ENCODE measurements at places on chromosomes 4 and X.

- DNase-seq = no peak
These were observed 24.2 kb downstream of the BCOR start for GRCh38 chrX:40073439-40074054.

DNA sequence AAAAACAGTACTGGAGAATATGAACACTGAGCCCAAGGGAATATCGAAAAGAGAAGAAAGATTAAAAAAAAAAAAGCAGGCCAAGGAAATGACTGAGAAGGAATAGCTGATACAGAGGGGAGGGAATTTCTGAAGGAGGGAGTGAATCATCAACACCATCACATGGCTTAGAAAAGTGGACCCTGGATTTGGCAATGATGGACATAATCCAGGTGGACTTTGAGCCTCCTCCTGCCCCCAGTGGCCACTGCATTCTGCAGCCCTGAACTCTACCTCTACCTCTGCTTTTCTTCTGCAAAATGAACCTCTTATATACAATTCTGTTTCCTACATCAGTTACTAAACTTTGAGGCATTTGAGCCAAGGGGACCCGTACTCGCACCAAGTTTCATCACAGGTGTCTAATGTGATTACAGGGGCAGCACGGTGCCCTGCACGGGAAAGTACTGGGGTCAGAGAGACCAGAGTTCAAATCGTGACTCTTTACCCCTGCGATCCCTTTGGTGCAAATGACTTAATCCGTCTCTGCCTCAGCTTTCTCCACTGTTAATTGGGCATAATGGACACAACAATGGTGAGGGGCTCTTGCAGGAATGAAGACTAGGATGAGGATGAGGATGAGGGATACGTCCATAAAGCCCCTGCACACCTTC is 1.1 kb downstream of the OCIAD2 start:
- DNase-seq = no peak

DNA sequence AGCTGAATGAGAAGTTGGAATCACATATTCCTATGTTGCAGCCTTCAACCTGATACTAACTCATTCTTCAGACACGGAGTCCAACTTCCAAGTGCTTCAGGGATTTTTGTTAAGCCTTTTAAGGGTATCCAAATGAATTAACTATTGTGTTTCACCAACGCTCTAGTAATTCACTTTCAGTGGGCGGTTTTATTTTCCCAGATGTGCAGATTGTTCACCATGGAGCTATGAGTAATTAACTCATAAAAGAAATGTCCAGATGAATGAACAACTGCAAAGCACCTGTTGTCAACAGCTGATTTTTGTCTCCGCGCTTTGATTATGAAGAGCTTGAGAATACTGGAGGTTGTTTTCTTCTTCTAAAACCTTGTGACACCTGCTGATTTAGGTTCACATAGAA is 187.6 kb downstream of the CBR4 start:
- DNase-seq = no peak

GRCh38 chr4:86938771-86939520 is 4.1 kb downstream of the AFF1 start:
- no peak for DNase-seq

GRCh38 chrX:124392794-124393193 is 46.4 kb downstream of the SH2D1A start:
- no peak for DNase-seq

DNA sequence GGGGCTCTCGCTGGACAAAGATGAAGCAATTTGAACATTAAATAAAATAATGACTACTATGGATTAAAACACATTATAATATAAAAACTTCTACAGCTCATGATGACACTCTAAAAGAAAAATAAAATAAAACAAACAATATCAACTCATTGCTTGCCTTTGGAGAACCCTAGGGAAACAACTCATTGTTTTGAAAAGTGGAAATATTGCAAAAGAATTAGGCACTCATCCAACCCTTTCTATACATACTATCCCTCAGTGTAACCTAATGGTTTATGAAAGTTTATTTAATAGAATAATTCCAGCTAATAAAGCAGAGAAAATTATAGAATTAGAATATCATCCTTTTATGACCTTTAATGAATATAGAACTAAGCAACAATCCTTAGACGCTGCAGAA is 718 bp downstream of the RAB40A start:
- DNase-seq = no peak

- DNase-seq = no peak
These were observed 69.8 kb downstream of the DTHD1 start for GRCh38 chr4:36351082-36351666.

- no peak for DNase-seq
These were observed 126.3 kb downstream of the RAPGEF2 start for GRCh38 chr4:159229164-159229563.

- no peak for DNase-seq
These were observed 16.2 kb downstream of the ANXA5 start for GRCh38 chr4:121680571-121680970.

- DNase-seq = no peak
These were observed 248.2 kb upstream of the TEX13A start for GRCh38 chrX:105468741-105469140.

- no peak for DNase-seq
These were observed 54.3 kb downstream of the IGFBP7 start for GRCh38 chr4:57055886-57056285.

DNA sequence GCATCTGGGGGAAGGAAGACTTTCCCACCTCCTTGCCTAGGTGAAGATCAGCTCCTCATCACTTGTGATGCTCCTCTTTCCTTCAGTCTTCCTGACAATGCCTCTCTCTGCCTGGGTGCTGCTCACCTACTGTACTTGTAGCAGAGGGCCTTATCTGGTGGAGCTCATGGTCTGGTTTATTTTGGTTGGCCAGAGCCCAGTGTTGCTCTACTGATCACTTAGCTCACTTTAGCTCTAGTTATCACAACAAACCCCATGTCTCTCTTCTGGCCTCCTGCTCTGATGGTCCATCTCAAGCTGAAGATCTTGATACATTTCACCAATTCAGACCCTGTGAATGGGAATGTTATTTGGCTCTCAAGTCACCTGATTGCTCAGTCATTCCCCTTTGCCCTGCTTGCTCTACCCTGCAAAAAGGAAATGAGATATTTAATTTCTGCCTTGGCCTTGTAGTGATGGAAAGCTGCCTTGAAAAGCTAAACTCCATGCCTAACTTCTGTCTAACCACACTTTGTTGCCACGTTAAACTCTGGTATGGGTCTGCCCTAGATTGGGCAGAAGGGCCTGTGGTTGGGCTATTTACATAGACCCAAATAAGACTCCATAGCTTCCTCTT is 30.3 kb upstream of the ADH1C start:
- no peak for DNase-seq

GRCh38 chrX:144637731-144638130 is 609.6 kb upstream of the SPANXN1 start:
- DNase-seq = no peak

- no peak for DNase-seq
These were observed 47.8 kb downstream of the DCUN1D4 start for GRCh38 chr4:51890760-51891159.

DNA sequence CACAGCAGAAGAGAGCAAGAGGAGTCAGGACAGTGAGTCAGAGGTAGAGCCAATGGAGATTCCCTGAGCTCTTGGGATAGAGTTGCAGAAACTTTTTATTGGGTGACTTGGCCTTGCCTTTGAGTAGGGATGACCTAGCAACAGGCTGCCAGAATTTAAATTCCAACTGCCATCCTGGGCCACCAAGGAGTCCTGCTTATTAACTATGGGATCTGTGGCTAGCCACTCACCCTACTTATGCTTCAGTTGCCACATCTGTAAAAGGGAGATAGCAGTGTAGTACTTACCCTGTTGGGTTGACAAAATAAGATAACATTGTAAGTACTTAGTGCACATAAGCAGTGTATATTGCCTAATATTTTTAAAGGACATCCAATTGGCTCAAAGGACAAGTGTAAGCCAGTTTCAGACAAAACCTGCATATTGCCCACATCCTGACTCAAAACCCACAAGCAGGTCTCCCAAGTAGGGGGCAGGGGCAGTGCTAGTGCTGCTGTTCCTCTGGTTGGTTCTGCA is 43.5 kb upstream of the TMEM164 start:
- no peak for DNase-seq

DNA sequence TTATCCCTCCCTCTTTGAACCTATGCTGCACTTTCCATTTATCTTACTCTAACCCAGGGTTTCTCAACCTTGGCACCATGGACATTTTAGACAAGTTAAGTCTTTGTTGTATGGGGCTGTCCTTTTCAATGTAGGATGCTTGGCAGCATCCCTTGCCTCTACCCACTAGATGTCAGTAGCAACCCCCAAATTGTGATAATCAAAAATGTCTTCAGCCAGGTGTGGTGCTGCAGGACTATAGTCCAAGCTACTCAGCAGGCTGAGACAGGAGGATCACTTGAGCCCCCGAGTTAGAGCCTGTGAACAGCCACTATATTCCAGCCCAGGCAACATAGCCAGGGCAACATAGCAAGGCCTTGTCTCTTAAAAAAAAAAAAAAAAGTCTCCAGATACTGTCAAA is 7.0 kb downstream of the LRCH2 start:
- DNase-seq = no peak

DNA sequence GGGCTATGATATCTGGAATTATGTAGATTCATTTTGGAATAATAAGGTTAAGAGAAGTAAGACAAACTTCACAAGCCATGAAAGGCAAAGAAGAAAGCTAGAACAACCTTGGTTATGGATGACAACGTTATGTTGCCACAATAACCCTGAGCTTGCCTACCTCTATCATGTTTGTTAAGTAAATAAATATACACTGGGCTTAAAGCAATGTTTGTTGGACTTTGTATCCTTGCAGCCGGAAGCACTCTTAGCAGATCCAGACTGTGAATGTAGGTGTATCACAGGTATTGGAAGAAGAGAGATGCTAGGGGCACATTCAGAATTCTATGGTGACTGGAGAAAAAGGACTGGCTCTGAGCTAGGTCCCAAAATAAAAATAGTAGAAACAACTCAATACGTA is 214.4 kb downstream of the HS3ST1 start:
- DNase-seq = no peak

- DNase-seq = no peak
These were observed 42.0 kb downstream of the IRF2 start for GRCh38 chr4:184432127-184432922.

- DNase-seq = no peak
These were observed 354.1 kb upstream of the DIPK2B start for GRCh38 chrX:45554736-45555135.

GRCh38 chr4:140645614-140646412 is 77.1 kb upstream of the UCP1 start:
- no peak for DNase-seq

DNA sequence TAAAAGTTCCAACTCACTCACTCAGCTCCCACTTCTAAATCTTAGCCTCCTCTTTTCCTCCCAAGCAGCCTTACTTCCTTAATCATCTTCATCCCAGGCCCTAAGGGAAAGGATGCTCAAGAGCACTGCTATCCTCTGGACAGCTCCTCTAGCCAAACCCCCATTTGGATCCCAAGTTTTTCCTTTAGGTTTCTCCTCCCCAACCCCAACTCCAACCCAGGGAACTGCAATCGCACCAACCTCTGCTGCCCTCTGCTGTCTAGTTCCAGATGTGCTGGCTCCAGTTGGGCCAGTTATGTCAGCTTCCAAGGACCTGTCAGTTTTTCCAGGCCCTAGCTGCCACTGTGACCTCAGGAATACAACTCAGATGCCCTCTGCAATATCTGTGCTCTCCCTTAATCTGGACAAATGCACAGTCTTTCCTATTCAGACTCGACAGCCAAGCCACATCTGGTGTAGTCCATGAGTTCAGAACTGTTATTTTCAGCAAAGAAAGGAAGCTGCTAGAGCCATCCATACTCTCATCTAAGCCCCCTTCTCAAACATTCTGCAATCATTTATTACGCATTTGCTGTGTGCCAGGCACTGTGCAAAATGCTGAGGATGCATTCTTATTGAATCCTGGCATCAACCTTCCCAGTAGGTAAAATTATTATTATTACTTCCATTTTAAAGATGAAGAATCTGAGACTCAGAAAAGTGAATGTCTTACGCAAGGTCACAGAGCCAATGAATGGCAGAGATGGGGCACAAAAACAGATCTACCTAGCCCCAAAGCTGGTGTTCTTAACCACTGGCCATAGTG is 12.3 kb upstream of the XPNPEP2 start:
- DNase-seq = no peak

- no peak for DNase-seq
These were observed 69.4 kb upstream of the CLDN34 start for GRCh38 chrX:9897761-9898161.

DNA sequence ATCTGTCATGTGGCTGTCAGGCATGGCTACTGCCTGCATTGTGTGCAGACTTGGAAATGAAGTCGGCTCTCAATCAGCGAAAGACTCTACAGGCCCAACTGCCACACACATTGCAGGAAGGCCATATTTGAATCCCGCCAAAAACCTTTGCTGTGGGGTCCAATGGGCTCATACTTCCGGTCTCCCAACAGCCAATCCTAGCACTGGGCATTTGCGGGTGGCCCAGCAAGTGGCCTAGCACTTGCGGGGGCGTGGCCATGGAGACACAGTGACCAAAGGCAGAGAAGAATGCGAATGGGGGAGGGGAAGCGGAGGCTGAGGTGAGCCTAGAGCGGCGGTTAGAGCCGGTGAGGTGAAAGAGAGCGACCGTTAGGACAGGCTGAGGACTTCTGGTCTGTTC is at the start of gene OTUD6A:
Gene OTUD6A (plus strand): TSS at position 382 of the 400 bp plus-strand sequence. CDS start 68 bp downstream, outside the sequence.
- DNase-seq = no peak

DNA sequence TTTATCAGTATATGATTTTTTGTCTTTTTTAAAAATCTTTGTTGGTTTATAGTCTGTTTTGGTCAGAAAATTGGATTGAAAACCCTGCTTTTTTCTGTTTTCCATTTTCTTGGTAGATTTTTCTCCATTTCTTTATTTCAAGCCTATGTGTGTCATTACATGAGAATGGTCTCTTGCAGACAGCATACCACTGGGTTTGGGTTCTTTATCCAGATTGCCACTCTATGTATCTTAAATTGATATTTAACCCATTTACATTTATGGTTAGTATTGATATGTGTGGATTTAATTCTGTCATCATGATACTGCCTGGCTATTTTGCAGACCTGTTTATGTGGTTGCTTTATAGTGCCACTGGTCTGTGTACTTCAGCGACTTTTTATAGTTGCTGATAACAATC is 239.9 kb upstream of the NDST4 start:
- DNase-seq = no peak

DNA sequence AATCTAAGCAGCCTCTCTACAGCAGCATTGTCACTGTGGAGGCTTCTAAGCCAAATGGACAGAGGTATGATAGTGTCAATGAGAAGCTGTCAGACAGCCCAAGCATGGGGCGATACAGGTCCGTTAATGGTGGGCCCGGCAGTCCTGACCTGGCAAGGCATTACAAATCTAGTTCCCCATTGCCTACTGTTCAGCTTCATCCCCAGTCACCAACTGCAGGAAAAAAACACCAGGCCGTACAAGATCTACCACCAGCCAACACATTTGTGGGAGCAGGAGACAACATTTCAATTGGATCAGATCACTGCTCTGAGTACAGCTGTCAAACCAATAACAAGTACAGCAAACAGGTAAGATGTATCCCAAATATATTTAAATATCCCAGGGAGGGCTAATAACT is 4.1 kb downstream of the PCDH7 start:
- no peak for DNase-seq
